ENCODE measurements at places on chromosomes 5 and 9.

GRCh38 chr5:145198525-145199260, 636.4 kb downstream of the PRELID2 start:
- no peak for DNase-seq

- peak; percentile 37 for DNase-seq
Observed at GRCh38 chr5:96809921-96810320, 2.2 kb upstream of the ERAP1 start.

- DNase-seq: no peak
Observed at GRCh38 chr9:123453831-123454321, 97.9 kb downstream of the CRB2 start.

DNA sequence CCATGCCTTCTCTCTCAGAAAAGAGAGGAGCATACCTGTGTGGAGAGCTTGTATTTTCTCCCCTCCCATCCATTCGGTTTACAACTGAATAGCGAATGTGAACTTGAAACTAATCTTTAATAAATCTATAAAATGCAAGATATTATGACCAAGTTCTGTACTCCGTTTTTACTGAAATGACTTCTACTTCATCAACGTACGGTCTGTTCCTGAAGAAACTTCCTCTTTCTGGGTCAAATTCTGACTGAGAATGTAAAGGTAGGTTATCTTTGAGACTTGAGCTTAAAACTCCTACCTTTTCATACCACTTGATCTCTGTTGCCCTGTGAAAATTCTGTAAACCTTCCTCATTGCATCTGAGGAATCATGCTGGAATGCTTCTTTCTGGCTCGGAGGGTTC, 4.2 kb upstream of the CTNNAL1 start:
- no peak for DNase-seq

- DNase-seq: no peak
Observed at GRCh38 chr9:29389421-29389820, 1816.1 kb upstream of the C9orf72 start.

DNA sequence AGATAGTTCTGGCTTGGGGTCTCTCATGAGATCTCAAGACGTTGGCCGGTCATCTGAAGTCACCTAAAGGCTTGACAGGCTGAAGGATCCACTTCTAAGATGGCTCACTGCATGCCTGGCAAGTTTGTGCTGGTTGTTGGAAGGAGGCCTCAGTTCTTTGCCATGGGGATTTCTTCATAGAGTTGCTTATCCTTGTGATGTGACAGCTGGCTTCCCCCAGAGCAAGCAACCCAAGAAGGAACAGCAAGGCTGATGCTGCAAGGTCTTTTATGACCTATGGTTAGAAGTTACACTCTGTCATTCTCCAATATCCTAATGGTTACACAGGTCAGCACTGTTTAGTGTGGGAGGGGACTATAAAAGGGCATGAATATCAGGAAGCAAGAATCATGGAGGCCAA, 20.7 kb upstream of the GRPEL2 start:
- DNase-seq: no peak

GRCh38 chr5:143065185-143065965, 295.2 kb downstream of the ARHGAP26 start:
- no peak for DNase-seq

DNA sequence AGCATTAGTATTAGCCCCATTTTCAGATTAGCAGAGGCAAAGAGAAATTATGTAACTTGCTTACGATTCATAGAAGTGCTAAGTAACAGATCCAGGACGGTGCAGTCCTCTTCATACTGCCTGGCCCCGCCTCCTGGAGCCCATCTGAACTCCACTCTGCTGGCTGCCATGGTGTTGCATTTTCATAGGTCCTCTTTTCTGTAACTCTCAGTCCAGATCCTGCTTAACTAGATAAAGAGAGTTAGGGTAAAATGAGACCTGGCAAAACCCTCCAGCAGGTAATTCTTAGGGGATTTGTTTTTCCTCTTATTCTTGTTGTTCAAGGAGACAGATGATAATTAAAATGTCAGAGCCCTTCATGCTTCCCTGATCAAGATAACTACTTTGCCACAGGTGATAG, 135.1 kb upstream of the EFNA5 start:
- no peak for DNase-seq

GRCh38 chr5:151931260-151931659, 6.6 kb upstream of the GLRA1 start:
- DNase-seq: no peak

- DNase-seq: no peak
Observed at GRCh38 chr5:111528056-111528455, 15.7 kb upstream of the STARD4 start.

GRCh38 chr5:168591302-168592013, 12.3 kb upstream of the PANK3 start:
- DNase-seq: no peak

DNA sequence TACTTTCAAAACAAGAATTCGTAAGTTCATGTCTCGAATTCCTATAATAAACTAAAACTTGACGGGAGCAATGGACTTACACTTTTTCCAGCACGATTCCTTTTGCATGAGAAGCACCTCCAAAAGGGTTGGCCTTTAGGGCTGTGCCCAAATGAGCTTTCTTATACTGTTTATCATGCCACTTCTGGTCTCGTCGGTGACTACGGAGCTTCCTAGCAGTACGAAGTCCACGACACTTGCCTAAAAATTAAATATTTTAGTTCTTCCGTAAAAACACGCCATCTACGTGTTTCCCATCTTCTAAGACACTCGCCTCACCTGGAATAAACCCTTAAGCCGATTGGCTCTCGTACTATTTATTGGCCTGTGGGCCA, 554 bp downstream of the RPS23 start:
- no peak for DNase-seq

DNA sequence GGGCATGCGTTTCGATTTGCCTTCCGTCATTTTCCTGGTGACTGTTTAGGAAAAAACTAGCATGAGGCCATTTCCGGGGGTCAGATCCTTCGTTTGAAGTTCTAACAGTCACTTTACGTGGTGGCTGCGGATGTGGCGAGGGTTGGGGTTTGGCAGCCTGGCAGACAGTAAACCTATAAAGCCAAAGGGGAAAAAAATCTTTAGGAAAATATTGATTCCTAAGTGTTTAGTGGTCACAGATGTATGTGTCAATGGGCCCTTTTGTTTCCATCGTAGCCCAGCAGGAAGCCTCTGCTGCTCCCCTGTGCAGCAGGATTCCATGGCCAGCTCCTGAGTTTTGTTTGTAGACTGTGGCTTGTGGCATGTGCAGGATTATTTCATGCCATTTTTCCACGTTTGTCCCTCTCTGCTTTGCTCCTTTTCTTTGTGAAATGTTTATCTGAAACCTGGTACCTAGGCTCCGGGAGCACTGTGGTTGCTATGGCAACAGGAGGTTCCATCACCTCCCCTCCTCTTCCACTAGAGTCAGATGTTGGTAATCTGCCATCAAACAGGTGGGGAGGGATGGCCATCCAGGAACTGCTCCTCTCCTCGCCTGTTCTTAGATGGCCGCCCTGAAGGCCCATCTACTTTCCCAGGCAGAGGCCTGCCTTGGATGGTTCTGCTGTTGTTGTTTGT, 202.3 kb downstream of the AOPEP start:
- DNase-seq: no peak

- no peak for DNase-seq
Observed at GRCh38 chr9:757246-757881, 84.1 kb upstream of the DMRT1 start.

DNA sequence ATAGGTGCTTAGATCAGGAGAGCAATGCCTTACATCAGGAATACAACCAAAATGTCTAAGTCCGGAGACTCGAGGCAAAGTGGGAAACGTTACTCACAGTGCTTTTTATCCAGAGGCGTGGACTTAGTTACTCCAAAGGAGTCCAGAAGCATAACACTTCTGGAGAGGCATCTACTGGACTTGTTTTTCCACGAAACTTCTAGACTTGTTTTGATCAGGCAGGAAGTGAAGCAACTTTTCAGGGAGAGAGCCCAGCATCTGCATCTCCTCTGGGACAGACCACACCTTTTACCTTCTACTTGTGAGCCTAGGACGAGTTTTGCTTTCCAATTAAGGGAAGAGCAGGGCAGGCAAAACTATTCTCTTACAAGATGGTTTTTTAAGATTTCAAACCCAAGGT, 1.2 kb upstream of the TJP2 start:
- no peak for DNase-seq

DNA sequence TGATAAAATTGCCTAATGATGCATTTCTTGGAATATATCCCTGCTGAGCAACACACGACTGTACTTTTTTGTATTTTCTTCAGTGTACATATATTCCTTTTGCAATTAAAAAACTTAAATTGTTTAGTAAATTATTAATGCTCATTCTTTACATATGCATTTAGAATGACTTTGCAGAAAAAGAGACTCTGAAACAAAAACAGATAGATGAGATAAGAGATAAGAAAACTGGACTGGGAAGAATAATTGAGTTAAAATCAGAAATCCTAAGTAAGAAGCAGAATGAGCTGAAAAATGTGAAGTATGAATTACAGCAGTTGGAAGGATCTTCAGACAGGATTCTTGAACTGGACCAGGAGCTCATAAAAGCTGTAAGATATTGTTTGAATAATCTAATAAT, 32.7 kb downstream of the RAD50 start:
- DNase-seq: no peak

DNA sequence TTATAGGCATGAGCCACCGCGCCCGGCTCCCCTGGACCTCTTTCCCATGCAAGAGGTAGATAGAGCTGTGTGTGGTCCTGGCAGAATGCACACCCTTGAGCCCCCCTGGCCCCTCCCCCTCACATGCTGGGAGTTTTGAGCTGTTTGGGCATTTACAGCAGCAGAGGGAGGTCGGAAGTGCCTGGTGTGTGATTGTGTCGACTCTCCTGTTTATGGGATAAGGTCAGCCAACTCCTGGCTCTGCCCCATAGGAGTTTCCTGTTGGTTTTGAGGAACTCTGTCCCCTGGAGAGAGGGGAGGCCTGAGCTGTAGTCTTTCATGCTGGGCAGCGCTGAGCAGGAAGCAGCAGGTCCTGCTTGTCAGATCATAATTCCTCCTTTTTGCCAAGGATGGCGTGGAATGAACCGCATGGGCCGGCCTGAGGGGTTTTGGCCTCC, 6.0 kb downstream of the LRRC8A start:
- no peak for DNase-seq

DNA sequence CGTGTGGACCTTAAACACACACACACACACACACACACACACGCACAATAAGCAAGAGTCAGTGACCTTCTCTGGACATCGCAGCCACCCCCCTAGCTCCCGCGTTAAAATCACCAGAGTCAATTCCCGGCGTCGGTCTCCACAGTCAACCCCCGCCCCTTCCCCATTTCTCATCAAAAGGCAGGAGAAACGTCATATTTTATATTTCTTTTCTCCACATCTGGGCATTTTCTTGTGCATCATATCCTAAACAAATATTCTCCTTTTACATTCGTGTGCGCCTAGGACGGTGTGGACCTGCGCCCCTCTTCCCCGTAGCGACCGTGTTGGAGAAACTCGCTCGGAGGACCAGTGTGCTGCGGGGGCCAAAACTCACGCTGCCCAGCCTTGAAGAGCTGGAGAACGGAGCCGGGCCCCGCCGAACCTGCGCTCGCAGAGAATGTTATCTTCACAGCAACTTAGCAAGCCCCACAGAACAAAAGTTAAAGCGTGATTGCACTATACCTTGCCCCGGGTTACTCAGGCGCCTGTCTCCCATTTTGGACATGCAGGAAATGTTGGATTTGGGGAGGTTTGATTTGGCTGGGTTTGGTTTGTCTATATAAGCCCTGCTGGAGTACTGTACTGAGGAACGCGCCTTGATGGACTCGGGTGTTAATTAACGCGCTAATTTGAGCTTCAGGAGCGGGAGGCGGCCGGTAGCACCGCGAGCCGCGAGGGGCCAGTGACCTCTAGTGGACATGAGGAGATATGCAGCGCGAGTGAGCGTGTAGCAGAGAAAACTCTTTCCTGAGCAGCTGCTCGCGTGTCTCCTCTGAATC, 192.4 kb downstream of the MEF2C start:
- DNase-seq: peak; percentile 70

DNA sequence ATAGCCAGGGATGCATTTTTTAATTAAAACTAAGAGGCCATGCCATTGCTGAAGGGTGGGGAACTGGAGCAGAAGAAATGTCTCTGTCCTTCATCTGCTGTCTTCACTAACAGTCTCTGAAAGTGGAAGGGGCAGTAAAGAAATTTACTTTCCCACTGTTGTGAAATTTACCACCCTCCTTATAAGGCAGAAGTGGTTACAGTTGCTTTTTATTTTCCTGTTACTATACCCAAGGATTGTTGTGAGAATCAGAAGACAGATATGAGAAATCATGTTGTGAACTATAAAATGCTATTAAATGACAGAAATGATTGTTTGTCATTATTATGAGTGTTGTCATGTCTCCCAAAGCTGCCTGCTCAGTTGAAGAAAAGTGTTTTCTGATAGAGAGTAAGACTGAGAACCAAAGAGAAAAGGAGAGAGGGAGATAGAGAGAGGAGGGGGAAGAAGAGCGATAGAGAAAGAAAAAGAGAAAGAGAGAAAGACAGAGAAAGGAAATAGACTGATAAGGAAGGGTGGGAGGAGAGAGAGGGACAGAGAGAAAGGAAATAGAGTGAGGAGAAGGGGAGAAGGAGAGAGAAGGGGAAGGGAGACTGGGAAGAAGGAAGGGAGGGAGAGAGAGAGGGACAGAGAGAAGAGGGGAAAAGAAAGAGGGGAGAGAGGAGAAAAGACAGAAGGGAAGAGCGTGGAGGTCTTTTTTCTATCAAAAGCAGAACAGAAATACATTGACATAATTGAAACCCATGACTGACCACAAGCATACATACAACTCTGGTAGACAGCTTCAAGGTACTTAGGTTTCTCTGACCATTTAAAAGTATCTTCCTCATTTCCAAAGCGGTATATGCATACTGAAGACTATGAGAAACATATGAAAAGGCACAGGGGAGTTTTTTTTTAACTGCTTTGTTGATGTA, 22.5 kb downstream of the SEC61B start:
- DNase-seq: no peak

DNA sequence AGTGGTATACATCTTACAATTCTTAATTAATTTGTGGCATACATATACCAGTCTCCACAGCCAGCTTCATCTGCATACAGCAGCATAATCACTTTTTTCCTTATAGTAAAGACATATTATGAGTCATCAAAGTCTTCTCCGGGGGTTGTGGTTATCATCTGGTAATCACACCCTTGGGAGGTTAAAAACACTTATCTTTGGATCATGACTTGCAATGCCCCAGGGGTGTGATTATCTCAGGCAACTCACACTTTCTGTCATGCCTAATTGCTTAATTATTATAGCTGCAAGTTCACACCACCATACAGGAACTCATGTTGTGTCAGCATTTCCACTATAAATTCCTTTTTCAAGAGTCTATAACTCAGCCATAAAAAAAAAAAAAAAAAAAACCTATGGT, 218.4 kb downstream of the ANXA1 start:
- no peak for DNase-seq

DNA sequence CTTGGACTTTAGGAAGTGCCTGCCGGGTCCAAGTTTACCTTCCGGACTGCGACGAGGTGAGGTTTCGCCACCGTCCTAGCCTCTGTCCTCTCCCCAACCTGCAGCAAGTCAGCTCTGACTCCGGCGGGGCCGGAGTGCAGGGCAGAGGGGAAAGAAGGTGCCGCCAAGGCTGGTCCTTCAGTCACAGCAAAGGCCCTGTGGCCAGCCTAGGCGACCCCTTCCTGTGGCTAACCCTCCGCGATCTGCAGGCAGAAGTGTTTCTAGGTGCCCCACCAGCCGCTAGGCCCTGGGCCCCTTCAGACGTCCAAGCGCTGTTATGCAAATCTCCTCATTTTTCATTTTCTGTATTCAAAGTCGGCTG, 11.1 kb upstream of the NKX2-5 start:
- DNase-seq: no peak
